Right ventricle myocardium inferior (tissue), 1 donor: ENCODE measurements at places on chromosomes 7 and 10.
A peak's percentile ranks its signal among the peaks of the same experiment; 100 is the strongest.

DNA sequence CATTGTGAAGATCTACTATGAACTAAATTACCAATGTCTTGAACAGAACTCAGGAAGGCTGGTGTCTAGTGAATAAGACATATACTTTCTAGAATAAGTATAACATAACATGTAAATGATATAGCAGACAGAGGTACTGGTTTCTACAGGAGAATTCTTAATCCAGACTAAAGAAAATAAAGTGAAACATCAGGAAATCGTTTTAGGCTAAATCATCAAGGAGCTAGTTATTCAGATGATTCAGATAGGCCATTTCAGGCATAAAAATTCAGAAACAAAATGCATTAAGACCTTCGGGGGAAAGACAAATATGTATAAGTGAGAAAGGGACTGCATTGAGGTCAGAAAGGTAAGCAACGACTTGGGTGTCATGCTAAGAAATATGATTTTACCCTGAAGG is 170.6 kb downstream of the LRRN3 start:
- DNase-seq: no peak

DNA sequence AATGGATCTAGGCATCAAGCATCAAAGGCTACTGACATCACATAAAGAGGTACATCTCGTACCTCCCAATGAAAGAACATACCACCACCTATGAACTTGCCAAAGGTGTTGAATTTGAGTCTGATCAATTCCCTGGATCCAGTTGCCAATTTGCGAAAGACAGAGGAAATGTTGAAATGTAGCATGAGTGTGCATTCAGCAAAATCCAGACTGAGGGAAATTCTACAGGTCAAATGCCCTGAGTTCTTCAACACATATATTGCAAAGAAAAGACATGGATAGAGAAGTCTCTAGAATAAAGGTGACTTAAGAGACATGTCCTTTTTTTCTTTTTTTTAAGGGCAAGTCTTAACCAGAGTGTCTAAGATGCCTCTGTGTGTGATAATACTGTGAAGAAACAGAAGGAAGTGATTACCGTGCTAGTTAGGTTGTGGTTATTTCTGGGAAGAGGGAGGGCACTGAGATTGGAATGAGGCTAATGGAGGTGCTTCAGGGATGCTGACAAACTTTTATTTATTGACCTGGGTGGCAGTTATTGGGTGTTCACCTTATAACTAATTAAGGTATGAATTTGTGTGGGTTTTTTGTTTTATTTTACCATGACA is 128.7 kb downstream of the SAMD9 start:
- no peak for DNase-seq

GRCh38 chr7:81624021-81624592 is 145.7 kb downstream of the HGF start:
- no peak for DNase-seq

DNA sequence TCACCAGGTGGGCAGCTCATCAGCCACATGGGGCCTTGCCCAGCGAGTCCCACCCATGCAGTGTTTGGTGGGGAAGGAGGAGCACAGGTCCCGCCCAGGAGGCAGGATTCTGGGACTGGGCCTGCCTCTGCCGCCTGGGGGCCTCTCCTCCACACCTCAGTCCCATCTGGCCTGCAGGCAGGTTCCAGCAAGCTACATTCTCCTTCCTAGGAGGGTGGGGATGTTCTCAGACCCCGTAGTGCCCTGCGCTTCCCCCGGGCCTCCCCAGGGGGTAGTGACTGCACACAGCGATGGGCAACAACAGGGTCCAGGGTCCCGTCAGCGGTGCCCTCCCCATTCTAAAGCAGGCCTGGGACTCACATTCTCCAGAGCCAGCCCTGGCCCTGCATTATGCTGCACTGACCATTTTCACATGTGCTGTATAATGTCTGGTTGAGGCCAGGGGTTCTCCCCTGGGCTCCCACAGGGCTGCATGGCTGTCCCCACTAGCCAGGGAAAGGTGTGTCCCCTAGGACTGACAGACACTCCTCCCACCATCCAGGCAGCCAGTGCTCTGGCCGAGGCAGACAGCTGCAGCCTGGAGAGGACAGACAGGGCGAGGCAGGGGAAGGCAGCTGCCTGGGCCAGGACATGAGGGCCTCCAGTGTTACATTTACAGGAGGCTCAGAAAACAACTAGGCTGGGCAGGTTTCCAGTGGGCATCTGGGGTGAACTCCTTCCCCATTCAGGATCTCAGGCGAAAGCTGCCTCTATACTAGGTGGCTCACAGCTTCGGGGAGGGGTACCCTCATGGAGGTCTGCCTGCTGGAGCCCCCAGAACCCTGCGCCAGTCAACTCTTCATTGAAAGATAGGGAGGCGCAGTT is 9.3 kb downstream of the RASGEF1A start:
- peak; percentile 58 for DNase-seq

GRCh38 chr7:107785926-107786325 is 17.1 kb downstream of the SLC26A3 start:
- DNase-seq: no peak

DNA sequence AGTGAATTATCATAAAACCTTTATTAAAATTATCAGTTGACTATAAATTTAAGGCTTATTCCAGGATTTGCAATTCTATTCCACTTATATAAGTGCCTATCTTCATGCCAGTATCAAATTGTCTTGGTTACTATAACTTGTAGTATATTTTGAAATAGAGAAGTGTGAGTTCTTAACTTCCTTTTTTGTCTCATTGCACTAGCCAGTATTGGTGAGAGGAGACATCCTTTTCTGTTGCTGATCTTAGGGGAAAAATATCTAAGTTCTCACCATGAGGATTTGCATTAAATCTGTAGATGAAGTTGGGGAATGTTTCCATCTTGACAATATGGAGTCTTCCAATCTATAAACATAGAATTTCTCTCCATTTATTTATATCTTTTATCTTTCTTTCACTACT is 104.2 kb upstream of the MKI67 start:
- no peak for DNase-seq

- peak; percentile 45 for DNase-seq
These were observed 2.8 kb downstream of the TSC22D4 start for GRCh38 chr7:100476101-100476780.

- DNase-seq: no peak
These were observed 371.2 kb upstream of the ADARB2 start for GRCh38 chr10:2108496-2108895.

GRCh38 chr7:41969561-41970105 is 266.7 kb upstream of the INHBA start:
- no peak for DNase-seq

- DNase-seq: no peak
These were observed 6.1 kb downstream of the LRRN3 start for GRCh38 chr7:111096997-111097396.

- no peak for DNase-seq
These were observed 1127.7 kb downstream of the REEP3 start for GRCh38 chr10:64648915-64649314.
